Jurkat, Clone E6-1 (cell line): ENCODE measurements at places on chromosomes 7 and 10.

DNA sequence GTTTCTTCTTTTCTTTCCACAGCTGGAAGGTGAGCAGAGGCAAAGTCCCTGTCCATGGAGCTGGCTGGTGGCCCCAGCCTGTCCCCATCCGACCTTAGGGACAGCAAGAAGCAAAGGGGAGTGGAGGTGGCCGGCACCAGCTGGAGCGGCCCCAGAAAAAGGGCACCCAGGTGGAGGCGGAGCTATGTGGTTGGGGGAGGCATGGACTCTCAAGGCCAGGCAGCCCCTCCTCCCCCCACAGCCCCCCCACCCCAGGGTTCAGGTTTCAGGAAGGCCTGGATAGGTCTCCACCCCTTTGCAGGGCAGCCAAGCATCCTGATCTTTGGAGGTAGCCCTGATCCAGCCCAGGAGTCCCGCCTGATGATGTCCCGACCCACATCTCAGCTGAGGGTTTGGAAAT, at the start of gene SSC4D:
TSS of gene SSC4D (minus strand) at position 161 of the 400 bp plus-strand sequence. CDS start 5,258 bp downstream, outside the sequence.
- DNase-seq: no peak

DNA sequence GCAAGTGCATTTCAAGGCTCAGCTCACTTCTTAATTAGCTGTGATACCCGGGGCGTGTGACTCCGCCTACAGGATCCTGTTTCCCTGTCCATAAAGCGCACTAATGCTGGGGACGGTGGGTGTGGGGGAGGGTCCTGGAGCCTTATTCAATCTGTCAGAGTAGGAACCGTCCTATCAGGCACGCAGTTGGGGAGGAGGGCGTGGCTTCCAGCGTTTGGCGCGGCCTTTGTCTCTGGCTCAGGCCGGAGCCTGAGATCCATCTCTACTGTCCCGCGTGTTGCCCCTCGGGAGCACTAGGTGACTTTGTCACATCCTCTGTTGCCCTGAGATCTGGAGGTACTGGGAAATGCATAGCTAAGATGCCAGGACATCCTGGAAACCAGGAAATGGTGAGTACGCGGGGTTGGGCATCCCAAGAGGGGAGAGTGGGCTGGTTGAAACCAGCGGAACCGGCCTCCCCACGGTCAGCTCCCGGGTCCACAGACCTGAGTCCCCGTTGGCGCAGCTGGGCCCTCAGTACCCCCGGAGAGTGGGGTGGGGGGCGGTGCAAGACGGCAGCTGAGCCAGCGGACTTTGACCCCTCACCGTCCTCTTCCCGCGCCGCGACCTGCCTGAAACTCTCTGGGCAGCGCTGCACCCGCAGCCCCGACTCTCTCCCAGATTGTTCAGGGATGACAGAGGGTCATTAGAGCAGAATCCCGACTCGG, 104.4 kb upstream of the ZNF92 start:
- DNase-seq: peak; percentile 93

- no peak for DNase-seq
These were observed 264.5 kb downstream of the HDAC9 start for GRCh38 chr7:18760046-18760445.

DNA sequence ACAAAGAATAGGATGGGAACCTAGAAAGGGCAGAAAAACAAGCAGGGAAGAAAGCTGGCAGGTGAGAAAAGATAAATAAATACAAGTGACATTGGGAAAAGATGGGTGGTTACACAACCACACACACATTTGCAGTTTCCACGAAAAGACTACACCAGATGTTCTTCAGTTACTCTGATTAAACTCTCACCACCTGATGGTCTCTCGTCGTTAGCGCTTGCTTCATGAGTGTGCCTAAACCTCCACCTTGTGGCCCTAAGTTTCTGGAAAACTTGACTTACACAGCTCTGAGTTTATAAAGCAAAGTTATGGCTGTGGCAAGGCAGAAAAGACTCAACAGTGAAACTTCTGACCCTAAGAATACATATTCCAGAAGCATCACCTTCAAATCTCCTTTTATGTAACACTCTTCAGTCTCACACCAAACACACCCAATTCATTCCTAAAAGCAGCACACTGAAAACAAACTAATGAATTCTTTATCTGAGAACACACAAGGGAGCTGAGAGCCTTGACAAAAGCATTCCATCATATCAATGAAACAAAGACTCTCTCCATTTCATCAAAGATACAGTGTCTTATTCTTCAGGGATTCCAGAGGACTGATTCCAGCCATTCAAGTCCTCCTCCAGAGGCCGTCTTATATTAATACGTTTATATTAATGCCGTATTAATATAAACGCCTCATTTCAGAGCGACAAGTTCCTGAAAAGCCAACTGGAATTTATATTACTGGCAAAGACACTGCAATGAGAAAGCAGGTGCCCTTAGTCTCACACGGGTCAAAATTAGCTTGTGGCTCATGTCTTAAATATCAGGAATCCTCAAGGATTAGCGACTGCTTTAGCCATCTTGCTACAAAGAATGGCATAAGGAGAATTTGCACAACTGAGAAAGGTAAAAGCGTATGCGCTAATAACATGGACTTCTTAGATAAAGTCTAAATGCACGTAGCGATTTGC, 77.6 kb downstream of the RNF216 start:
- no peak for DNase-seq

- DNase-seq: no peak
These were observed 2.3 kb downstream of the KNDC1 start for GRCh38 chr10:133162178-133162909.

- no peak for DNase-seq
These were observed 28.4 kb upstream of the MRC1 start for GRCh38 chr10:17780727-17781126.

GRCh38 chr7:38539477-38540081, 91.6 kb downstream of the AMPH start:
- no peak for DNase-seq

- no peak for DNase-seq
These were observed 74.4 kb upstream of the PAX2 start for GRCh38 chr10:100670828-100671479.

GRCh38 chr10:101450277-101451080, 96.5 kb downstream of the BTRC start:
- no peak for DNase-seq

DNA sequence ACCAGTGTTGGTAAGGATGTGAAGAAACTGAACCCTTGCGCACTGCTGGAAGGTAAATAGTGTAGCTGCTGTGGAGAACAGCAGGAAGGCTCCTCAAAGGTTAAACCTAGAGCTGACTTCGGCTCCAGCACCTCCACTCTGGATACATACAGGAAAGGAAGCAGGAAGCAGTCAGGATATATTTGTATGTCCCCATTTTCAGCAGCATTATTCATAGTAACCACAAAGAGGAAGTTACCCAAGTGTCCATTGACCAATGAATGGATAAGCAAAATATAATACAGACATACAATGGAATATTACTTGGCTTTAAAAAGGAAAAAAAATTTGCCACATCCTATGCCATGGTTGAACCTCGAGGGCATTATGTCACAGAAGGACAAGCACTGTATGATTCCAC, 15.0 kb downstream of the RET start:
- no peak for DNase-seq

- DNase-seq: no peak
These were observed 122.4 kb downstream of the MAPK8 start for GRCh38 chr10:48428896-48429295.

GRCh38 chr10:86163522-86164173, 202.9 kb downstream of the GRID1 start:
- DNase-seq: no peak

GRCh38 chr7:148811892-148812291, 72.2 kb downstream of the EZH2 start:
- DNase-seq: no peak

DNA sequence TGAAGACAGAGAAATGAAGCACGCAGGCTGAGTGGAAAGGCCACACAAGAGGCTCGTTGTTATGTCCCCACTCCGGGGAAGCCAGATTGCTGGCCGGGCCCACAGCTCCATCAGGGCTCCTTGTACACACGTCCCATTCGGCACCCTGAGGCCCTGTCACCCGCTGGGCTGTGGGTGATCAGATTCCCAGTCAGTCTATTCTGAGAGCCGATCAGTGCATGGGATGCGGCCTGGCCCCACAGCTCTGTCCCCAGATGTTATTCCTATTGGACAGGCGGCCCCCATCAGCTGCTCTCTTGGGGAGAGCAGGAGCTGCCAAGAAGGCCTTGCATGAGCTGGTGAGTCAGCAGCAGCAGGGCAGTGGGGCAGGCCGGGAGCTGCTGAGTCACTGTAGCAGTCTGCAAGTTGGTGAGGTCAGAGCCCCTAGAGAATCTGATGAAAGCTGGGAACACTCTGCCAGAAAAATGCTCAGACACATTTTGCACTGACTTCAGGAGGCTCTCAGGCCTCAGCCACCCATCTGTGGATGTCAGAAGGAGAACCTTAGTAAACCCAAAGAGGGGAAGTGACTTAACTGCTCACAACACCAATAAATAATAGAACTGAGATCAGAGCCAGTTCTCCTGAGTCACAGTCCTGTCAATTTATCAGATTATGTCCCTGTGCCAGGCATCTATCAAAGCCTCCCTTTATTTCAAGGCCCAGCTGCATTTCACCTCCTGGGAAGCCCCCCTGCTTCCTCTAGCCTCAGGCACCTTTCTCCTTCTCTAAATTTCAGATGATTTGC, 9.4 kb upstream of the PSAP start:
- no peak for DNase-seq

- no peak for DNase-seq
These were observed 106.4 kb upstream of the GJD4 start for GRCh38 chr10:35498693-35499092.

GRCh38 chr7:44678471-44679179, 70.0 kb upstream of the ZMIZ2 start:
- DNase-seq: no peak

DNA sequence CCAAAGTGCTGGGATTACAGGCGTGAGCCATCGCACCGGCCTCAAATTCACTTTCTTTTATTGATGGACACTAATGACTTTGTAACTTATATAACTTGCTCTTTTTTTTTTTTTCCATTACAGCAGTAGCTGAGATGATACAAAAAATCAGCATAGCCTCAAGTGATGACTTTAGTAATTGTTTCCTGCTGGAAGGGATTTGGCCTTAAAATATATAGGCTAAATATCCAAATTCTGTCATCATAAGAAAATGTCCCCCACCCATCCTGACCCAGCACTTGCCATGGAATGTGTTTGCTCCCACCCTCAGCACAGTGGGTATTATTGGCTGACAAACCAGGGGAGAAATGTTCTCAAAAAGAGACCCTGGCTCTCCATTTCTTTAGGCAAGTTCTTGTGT, 1264.1 kb upstream of the AUTS2 start:
- no peak for DNase-seq

DNA sequence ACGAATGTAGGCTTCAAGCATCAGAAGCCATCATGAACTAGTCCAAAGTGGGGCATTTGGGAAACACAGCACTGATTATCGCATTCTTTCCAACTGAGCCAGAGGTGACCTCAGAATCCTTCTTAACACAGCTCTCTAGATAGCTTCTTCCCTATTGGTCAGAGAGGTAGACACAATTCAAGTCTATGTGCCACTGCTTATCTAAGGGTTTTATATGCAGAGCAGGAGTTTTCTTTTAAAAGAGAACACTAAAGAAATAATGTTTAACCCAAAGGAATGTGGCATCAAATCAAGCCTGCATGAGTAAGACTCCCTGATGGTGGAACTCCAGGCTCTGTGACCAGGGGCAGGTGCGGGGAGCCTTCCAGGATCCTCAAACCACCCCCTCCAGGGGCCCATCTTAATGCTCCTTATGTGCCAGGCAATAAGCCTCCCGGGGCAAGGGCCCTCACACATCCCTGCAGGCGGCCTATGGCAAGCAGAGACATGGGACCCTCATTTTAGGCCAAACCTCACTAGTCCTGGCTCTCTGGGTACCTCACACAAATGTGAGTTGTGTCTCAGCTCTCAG, 13.8 kb downstream of the HSPA12A start:
- DNase-seq: no peak

- no peak for DNase-seq
These were observed 65.6 kb downstream of the ZEB1 start for GRCh38 chr10:31384589-31384949.

DNA sequence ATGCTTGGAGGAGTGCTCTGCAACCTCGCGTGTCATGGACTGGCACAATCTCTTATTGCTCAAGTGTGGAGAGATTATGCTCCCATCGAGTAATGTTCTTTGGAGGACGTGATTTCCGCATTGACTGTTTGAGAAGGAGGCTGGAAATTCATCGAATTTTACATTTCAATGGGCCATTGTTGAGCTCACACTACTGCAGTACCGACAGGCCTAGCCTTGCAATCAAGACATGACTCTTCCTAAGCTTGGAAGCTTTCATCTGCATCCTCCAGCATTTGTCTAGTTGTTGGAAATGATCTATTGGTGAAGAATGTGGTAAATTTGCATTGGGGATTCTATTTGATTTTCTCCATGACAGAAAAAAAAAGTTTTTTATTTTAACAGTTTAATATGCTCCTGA, 156.8 kb downstream of the FZD1 start:
- no peak for DNase-seq

- no peak for DNase-seq
These were observed 3.9 kb downstream of the COG5 start for GRCh38 chr7:107559864-107560263.

DNA sequence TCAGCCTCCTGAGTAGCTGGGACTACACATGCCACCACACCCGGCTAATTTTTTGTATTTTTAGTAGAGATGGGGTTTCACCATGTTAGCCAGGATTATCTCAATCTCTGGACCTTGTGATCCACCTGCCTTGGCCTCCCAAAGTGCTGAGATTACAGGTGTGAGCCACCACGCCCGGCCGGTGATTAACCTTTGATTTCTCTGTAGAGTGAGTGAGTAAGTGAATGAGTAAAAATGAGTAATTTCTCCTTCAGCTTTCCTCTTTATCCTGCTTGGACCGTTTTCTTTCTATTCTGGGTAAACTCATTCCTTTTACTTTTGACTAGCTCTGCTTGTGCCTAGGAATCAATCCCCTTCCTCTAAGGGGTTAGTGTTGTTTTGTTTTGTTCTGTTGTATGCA, 36.8 kb downstream of the ST7 start:
- no peak for DNase-seq

DNA sequence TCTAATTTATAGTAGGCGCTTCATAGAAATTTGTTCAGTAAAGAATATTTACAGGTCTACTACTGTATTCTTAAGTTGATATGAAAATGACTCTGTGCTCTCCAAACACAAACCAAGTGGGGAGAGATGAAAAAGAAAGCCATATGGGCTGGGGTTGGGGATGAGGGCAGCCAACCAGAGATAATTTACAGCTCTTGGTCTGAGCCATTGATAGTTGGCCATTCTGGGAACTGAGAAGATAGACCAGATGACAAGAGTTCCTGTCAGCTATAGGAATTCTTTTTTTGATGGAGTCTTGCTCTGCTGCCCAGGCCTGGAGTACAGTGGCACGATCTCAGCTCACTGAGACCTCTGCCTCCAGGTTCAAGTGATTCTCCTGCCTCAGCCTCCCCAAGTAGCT, 57.4 kb downstream of the LAMB4 start:
- DNase-seq: no peak

GRCh38 chr7:38934536-38934935, 25.5 kb upstream of the VPS41 start:
- no peak for DNase-seq

DNA sequence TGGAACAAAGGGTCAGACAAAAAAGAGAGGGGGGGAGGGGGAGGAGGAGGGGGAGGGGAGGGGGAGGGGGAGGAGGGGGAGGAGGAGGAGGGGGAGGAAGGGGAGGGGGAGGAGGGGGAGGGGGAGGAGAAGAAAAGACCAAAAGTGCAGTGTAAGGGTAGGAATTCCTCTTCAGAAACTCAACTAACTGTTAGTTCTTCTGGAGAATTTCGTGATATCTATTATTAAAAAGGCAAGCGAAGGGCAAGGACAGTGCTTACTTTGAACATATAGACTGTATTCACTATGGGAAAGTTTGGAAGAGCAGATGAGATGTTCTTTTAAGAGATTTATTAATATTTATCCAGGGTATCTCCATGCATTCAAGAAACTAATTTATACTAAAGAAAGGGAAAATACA, 258.1 kb downstream of the CACNA2D1 start:
- no peak for DNase-seq
